ENCODE measurements at places on chromosomes 5 and 9.

DNA sequence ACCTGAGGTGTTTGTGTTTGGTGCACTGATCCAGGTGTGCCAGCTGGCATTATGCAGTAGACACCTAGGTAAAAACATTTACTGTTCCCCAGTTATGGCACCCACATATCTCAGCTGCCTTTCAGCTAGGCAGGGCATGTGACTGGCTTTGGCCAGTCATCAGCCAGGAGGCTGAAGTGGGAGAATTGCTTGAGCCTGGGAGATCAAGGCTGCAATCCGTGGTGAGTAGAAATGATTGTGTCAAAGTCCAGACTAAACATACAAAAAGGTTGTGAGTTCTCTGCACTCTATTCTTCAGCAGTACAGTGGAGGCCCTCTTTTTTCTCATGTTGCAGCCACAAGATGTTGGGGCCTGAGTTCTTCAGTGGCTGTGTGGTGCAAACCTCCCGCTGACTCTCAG, 3.2 kb upstream of the FBLL1 start:
- DNase-seq = no peak

DNA sequence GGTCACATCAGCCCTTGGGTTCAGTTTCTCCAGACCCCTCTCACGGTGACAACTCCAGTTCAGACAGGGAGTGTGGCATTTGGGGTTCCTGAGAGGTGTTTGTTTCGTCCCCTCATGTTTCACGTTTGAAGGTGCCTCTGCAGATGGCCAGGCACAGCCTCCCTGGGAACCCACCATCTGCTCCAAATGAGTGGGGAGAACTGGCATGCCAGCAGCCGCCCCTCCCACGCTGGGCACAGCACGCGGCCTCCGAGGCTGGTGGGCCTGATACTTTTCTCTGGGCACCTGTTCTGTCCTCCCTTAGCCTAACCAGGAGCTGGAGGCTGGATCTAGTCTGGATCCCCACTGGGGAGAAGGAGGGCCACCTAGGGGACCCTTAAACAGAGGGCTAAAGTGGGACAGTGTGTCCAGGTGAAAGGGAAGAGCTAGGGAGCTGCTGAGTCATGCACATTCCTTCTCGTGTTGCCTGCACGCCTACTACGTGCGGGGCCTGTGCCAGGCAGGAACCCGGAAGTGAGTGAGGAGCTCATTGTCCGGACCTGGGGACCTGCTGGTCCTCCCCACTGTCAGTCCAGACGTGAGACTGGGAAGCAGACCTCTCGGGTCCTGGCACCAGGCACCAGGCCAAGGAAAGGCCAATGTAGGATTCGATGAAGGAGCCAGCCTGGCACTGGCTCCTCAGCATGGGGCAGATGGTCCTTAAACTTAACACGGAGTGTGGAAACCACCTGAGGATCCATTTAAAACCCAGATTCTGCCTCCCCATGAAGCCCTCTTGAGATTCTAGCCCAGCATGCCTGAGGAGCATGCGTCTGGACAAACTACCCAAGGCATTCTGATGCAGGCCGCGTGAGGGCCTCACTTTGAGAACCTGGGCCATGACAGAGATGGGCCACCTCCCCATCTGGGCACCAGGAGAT, 11.7 kb downstream of the DNM1 start:
- DNase-seq = no peak

- no peak for DNase-seq
Observed at GRCh38 chr9:82034956-82035731, 46.6 kb downstream of the SPATA31D1 start.

GRCh38 chr9:110440796-110441195, 103.1 kb upstream of the TXNDC8 start:
- no peak for DNase-seq

GRCh38 chr9:17315341-17315740, 180.5 kb downstream of the CNTLN start:
- DNase-seq = no peak

- no peak for DNase-seq
Observed at GRCh38 chr9:87546704-87547103, 49.0 kb downstream of the DAPK1 start.

- no peak for DNase-seq
Observed at GRCh38 chr9:129403779-129404620, 216.9 kb downstream of the C9orf50 start.

DNA sequence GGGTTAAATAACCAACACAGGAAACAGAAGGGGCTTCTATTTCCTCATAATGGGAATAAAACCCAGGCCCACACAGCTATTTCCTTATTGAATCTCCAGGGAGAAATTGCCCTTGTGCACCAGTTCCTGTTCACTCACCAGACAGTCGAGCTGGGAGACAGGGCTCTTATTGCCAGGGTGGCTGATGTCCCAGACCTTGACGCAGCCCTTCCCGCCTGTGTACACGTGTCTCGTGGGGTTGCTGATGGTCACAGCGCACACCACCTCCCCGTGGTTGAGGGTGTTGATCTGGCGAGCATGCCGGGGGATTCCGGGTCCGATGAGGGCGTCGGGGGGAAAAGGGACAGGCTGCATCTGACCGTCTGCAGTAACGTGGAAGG, 96.5 kb downstream of the TLE1 start:
- no peak for DNase-seq

DNA sequence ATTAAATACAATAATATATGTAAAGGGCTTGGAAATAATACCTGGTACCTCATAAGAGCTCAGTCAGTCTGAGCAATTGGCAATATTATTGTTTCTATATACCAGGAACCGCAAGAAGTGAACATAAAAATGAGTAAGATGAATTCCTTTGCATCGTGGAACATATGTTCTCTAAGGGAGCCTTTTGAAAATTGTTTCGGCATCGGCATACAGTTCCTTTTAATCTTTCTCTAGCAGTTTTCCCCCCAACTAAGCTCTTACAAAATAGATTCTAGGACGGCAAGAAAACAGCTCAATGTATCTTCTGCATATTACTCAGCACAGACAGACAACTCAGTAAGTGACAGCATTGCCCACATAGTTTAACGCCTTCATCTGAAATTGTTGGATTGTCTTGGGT, 426.6 kb upstream of the WWC1 start:
- DNase-seq = no peak

GRCh38 chr9:21669701-21670100, 132.7 kb upstream of the MTAP start:
- no peak for DNase-seq

GRCh38 chr9:89723469-89724100, 118.8 kb downstream of the GADD45G start:
- DNase-seq = no peak

DNA sequence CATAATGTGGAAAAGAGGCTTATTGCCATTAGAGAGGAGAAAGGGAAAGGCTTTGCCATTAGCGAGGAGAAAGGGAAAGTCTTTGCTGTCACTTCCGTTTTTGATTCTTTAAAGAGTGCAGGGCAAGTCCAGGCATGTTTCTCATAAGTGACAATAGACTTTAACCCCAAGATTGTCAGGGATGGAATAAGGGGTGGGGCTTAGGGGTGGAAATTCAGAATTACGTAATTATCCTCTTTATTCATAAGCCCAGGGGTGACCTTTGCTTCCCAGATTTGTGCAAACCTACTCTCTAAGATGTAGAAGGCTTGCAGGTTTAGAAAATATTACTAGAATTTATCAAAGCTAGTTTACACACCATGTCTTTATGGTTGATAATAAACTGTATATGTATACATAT, 2.3 kb upstream of the PLK2 start:
- DNase-seq = no peak
